ENCODE measurements at places on chromosomes 16 and 17. TPM values are rescaled to one million over a fixed set of nuclear protein-coding genes. Genes with fewer than 3 reads are reported as not detected.

Gene KCNJ12
- 0.68 TPM for total RNA-seq

Gene C16orf96
- total RNA-seq, result not detected

Gene PRPSAP2
- 48.3 TPM for total RNA-seq

Gene ZG16
- total RNA-seq, result not detected

Gene PYY
- total RNA-seq, result not detected

Gene SEZ6L2
- 23.6 TPM for total RNA-seq

Measured in A549 treated with CORT108297 at 1 μM for 4 hours (cell line).